NCI-H187 treated with DMSO at 0.1 percent for 48 hours (cell line): ENCODE measurements at places on chromosomes 1 and 21.
A peak's percentile ranks its signal among the peaks of the same experiment; 100 is the strongest.

DNA sequence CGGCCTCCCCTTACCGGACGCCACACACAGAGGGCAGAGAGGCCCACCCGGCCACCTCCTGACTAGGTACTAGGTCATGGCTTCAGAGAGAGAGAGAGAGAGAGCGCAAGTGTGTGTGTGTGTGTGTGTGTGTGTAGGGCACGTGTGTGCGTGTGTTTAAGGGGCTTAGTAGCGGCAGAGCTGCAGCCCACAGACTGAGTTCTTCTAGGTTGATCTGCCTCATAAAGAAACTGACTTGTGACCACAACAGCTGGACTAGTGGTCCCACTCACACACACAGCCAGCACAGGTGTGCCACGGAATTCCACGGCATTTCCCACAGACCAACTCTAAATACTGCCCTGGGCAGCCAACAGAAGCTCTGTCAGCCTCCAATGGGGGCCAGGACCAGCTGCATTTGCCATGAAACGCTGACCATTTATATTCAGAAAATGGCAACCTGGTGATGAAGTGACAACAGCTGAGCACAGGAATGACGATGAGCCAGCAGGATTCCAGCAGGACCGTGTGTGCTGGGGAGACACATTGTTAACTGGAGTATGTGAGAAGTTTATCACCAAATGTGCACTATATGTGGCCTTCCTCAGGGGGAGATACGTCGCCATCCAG, 38.8 kb upstream of the GPR153 start:
- no peak for DNase-seq

DNA sequence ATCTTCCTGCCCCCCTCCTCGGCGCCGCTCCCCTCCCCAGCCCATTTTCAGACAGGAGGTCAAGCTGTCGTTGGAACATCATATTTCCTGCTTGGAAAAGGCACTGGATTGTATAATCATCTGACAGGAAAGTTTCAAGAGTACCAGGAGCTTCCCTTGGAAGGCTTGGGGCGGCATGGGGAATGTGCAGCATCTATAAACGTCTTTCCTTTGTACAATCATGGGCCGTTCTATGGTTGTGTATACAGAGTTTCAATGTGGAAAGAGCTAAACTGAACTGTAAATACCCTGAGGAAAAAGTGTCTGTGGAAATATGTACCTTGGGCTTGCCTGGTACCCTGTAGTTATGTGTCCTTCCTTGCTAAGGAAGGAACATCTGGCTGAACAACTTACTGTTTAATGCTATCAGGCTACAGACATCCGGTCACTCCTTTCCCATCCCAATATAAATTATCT, 368.1 kb upstream of the ADGRL2 start:
- DNase-seq, result no peak

GRCh38 chr1:14377386-14377785, 221.1 kb upstream of the KAZN start:
- DNase-seq, result no peak

GRCh38 chr1:10685808-10686403, 110.5 kb downstream of the CASZ1 start:
- DNase-seq, result no peak

- no peak for DNase-seq
Measured at GRCh38 chr1:245702346-245702745, 547.6 kb downstream of the KIF26B start.

- no peak for DNase-seq
Measured at GRCh38 chr1:58047265-58047858, 499.2 kb downstream of the OMA1 start.

DNA sequence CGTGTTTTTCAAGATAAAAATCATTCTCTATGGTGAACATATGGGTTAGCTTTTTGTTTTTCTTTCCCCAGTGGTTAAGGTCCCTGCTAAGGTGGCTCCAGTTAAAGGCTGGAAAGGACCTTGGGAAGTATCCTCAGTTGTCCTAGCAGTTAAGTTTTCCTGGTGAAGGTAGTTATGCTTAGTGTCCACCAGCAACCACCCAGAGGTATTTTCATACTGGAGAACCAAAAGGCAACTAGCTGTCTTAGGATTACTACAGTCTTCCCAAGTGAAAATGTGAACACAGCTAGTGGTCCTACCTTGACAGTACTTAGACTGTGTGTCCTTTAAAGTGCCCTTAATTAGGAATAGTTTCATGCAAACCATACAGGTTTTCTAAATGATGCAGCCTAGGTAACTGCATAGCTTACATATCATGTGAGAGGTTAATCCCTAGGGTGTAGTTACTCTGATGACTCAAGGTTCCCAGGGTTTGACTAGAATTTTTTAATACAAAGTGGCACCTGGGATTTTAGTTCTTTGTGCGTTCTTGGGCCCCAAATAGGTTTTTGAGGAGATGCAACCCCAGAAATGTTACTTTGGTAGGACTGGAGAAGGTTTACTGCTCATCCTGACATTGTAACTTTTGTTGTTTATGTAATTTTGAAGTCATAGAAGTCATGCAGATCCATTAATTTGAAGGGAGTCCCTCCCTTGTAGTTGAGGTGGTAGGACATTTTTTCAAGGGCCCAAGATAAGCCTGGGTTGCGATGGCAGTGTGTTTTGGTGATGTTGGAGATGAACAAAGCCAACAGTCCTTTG, 36.5 kb downstream of the YY1AP1 start:
- DNase-seq, result no peak

DNA sequence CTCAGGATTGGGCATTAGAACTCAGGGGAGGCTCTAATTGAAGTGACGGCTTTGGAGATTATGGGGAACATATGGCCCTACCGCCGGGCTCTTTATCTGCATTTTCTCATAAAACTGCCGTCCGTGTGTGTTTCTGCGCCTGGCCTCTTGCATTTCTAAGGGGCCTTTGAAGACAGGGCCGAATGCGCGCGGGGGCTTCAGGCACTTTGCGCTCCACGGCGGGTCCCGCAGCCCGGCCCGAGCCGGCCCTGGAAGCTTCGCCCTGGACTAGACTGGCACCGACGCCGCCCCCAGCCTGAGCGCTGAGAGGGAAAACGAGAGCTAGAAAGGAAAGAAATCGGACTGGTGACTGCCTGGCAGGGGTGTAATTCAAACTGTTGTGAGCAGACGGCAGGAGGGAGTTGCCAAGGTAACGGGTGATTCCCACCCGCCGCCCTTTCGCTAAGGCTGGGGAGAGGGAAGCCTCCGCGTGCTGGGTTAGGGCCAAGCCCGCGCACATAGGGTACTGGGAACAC, 120.7 kb downstream of the LMX1A start:
- DNase-seq, result no peak

GRCh38 chr1:167670563-167670962, 40.5 kb downstream of the RCSD1 start:
- peak; percentile 22 for DNase-seq
